ENCODE measurements at places on chromosomes 6 and 20. TPM values are rescaled to one million over a fixed set of nuclear protein-coding genes. Genes with fewer than 3 reads are reported as not detected.

The CALHM6 gene
- total RNA-seq: 1.7 TPM

The C20orf202 gene
- not detected for total RNA-seq

The TGM3 gene
- total RNA-seq: not detected

The LTV1 gene
- total RNA-seq: 41.6 TPM

The VWA7 gene
- total RNA-seq: 0.13 TPM

The OR2H2 gene
- total RNA-seq: not detected

The BFSP1 gene
- total RNA-seq: 0.99 TPM

The LY6G6F gene
- total RNA-seq: not detected

The FOXC1 gene
- 5.5 TPM for total RNA-seq

The FRK gene
- 0.16 TPM for total RNA-seq

The RPP21 gene
- 52.0 TPM for total RNA-seq

The NR2E1 gene
- not detected for total RNA-seq
